CD4-positive, alpha-beta T cell treated with Interleukin-4 for 1 hour (primary cell): ENCODE measurements at places on chromosomes 13 and 19.

- no peak for DNase-seq
Measured at GRCh38 chr13:81682081-81682630, 1341.2 kb upstream of the SPRY2 start.

DNA sequence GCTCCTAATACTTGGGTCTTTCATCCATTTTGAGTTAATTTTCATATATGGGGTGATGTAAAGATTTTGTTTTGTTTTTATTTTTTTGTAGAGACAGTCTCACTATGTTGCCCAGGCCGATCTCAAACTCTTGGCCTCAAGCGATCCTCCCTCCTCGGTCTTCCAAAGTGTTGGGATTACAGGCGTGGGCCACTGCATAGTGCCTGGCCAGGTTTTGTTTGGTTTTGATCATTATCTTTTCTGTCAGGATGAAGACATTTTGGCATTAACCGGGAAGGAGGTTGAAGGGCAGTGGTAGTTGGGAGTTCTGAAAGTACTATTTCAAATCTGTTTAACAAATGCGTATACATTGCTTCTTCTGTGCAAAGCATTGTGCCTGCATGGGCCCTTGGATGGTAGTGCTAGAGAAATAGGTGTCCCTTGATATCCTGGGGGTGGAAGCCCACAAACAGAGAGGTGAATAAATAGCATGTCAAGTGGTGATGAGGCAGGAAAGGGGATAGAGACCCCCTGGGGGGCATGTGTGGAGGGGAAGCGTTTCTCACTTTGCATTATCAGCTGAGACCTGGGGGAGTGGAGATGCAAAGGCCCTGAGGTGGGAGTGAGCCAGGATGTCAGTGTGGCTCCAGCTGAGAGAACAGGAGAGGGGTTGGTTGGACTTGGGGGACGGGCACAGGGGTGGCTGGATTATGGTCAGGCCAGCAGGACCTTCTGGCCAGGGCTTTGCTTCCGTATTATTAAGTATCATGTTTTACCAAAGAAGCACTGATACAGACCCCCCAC is 41.4 kb downstream of the GATAD2A start:
- no peak for DNase-seq

DNA sequence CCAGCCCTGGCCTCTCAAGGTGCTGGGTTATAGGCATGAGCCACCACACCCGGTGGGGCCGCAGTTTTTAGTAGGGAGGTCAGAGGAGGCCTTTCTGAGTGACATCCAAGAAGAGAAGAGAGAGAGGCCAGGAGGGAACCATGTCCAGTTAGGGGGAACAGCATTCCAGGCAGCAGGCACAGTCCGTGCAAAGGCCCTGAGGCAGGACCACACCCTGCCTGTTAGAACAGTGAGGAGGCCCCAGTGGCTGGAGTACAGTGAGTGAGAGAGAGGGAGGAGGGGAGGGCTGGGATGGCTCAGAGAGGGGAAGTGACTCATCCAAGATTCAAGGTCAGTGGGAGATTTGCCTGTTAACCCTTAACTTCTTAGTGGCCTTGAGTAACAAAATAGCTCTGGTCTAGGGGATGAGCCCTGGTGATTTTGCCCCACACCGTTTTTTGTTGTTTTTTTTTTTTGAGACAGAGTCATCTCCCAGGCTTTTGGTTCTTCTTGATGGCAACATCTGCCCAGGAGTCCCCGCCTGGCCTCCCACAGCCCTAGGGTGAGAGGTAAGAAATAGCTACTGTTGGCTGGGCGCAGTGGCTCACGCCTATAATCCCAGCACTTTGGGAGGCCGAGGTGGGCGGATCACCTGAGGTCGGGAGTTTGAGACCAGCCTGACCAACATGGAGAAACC is 2.7 kb upstream of the PLIN3 start:
- DNase-seq, result peak; percentile 70

GRCh38 chr19:934197-934840 is 8.5 kb downstream of the ARID3A start:
- DNase-seq, result no peak

DNA sequence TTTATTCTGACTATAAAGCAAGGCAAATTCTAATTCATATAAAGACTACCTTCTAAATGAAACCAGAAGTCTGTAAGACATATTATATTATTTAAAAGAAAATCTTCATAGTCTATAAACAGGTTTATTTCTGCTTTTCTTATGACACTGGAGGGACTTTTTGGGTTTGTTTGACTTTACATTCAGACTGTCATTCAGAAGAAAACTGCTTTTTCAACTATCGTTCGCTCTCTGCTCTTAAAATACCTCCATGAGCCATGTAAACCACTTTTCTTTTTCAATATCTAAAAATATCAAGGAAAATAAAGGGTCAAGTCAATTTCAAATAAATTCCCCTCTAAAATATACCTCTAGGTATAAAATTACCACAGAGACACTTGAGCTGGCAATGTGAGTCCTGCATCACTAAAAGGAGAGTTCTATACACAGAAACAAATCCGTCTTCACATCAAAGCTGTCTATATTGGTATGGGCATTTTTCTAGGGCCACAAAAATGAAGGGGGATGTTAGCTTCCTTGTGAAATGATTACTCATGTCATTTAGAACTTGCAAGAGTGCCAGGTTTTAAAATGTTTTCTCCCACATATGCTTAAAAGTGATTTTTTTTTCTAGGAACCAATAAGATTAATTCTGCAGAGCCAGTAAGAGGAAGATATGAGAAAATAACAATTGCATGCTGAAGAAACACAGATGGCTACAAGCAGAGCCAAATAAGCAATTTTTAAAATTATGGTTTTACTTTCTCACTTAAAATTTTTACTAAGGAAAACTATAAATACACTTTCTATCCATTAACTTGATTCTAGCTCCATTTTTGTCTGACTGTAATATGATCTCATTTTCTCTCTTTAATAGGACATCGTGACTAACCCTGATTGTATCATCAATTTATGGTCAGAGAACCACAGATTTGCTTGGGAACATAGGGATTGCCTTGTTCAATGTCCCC is 181.8 kb downstream of the TBC1D4 start:
- no peak for DNase-seq

DNA sequence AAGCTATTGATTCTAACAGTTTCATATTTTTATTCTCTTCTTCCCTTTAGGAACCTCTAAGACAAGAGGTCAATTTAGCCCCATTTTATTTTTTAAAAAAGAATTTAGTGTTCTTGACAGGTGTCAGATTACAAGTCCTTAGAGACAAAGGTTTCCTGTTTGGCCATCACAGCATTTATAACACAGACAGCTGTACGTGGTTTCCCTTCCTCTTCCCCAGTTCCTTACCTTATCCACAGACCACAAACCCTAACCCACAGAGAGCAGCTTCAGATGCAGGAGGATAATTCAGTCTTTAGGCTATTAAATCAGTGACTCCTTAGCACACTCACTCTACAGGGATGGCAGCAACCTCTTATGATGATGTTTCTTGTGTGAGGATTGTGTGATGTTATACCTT is 1210.1 kb downstream of the DIAPH3 start:
- DNase-seq, result no peak

GRCh38 chr13:97249796-97250495 is 27.8 kb downstream of the MBNL2 start:
- no peak for DNase-seq

DNA sequence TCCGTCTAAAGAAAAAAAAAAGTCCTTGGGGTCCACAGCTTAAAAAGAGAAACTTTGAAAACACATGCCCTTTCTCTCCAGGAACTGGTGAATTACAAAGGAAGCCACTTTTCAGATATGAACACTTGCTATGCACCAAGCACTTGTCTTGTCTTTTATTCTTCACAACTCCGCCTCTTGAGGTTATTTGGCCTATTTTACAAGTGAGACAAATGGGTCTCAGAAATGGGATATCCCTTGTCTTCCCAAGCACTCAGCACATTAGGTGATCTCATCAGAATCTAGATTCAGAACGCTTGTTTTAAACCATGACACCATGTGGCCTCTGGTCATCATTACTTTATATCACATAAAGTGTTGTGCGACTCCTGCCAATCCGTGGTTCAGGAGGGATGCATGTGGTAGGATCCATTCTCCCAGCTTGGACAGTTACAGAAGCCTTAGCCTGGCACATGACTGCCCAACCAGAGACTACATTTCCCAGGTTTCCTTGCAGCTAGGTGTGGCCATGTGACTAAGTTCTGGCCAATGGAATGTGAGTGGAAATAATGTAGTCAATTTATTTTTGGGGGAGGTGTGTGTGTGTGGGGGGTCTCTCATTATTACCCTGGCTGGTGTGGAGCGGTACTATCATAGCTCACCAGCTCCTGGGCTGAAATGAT is 13.9 kb downstream of the TSKS start:
- DNase-seq, result no peak

DNA sequence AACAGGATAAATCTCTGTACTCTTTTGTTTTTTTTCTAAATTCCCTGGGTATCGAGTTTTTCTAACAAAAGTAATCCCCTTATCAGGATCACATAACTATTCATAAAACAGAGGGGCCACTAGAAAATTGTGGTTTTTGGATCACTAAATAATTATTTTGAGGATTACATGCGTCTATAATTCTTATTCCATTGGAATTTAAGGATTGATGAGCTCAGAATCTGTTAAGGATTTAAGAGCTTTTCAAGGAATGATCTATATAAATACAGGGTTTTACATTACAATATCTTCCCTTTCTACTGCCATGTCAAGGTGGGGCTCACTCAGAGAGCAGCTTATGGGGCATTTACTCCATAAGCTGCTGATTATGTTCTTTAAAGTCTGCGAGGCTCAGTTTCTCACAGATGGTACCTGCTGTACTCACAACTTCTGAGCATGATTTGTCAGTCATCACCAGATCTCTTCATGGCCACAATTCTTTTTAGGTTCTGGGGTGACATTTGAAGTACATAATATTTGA is 449.8 kb downstream of the PCDH17 start:
- DNase-seq, result no peak

DNA sequence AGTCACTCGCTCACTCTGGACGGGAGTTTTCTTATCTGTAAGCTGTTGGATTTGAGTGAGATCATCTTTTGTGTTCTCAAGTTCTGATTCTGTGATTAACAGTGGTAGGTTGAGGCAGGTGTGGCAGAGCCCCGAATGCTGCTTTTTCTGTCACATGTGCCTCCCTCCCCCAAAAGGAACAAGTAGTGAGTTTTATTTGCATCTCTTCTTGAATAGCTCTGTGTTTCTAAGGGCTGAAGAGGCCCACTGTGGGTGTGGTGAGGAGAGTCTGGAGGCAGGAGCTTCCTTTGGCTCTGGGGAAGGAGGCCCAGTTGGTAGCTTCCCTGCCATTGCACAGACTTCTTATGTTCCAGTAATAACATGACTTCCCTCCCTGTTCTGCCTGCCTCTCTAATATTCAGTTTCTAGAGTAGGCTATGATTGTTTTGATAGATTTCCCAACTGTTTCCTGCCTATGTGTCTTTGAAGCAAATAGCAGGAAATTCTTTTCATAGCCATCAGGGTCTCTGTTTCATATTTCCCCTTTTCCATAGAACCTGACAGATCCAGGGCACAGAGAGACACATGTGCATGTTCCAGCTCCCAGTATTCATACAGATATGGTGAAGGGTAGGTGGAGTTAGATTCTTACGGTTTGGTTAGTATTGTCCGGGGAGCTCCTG is 23.9 kb upstream of the CXCL17 start:
- no peak for DNase-seq

- DNase-seq, result peak; percentile 19
Measured at GRCh38 chr19:4969772-4970531, 1.0 kb downstream of the KDM4B start.

- DNase-seq, result no peak
Measured at GRCh38 chr13:60095300-60095699, 68.4 kb downstream of the DIAPH3 start.

GRCh38 chr13:75621147-75621546 is 15.0 kb upstream of the LMO7 start:
- no peak for DNase-seq

DNA sequence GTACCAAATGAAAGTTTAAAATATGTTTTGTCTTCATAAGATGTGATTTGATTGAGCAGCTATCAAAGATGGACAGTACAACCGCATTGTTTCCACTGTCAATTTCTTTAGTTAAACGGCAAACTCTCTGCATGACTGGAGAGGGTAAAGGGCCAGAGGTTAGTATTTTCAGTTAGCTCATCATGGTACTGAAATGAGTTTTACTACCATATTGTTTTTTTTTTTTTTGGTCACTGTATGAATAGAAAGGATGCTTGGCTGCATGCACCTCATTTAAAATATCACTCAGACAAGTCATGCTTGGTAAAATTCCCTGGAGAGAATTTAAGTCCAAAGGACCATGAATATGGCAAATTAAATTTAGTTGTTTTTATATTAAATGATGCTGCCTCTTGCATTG is 942.1 kb upstream of the SPRY2 start:
- DNase-seq, result no peak

DNA sequence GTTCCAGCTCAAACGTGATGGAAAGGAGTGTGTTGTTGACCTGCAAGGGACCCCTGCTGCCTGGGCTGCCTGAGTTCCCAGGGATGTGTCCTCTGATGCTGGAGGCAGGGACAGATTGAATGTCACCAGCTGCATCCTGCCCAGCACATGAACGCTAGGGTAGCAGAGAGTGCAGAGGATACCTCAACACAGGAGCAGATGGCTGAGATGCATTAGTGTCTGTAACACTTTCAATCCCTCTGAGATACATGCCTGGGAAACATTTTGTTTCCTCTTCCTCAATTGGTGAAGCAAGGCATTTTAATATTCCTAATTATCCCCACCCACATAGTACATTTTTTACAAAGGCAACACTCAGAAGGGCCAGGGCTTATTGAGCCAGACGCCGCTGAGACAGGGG is 106.4 kb upstream of the UBL3 start:
- no peak for DNase-seq

DNA sequence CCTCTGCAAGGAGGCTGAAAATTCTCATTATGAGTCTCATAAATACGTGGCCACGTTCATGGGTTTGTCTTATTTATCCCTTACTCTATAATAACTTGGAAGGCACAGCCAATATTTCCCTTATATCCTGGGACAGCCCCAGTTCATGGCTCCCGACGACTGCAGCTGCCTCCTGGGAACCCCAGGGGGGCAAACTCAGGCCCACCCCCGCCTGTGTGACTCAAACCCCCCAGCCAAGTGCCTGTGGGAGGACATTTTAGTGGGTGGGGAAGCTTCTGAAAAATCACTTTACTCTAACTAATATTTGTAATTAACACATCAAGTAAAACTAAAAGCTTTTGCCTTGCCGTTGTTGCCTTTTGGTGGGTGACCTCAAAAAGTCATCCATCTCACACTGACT is 14.3 kb downstream of the RASA3 start:
- no peak for DNase-seq

- no peak for DNase-seq
Measured at GRCh38 chr13:53015971-53016370, 12.6 kb upstream of the OLFM4 start.
